ENCODE measurements at places on chromosomes 2 and 18.

GRCh38 chr18:22524783-22525182 is 107.1 kb upstream of the CTAGE1 start:
- DNase-seq = no peak

GRCh38 chr18:75581336-75582131 is 154.0 kb upstream of the SMIM21 start:
- DNase-seq = no peak

- peak; percentile 21 for DNase-seq
These were observed 39.5 kb upstream of the MCFD2 start for GRCh38 chr2:46954951-46955571.

DNA sequence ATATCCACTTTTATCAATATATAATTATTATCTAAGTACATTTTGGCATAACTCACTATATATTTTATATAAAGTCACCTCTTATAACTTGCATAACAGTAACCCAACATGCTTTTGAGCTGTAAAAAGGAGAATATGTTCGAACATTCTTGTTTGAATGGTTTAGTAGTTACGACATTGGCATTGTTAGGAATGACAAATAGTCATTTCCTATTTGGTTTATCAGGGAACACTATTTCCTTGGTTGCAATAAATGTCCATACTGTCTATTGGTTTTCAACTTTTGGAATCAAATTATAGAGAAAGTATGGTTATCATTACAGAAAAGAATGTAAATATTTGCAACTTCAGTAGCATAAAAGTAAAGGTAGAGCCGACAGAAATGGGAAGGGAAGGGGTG is 124.1 kb downstream of the PARD3B start:
- no peak for DNase-seq

GRCh38 chr2:189698020-189698887 is 23.8 kb downstream of the ANKAR start:
- peak; percentile 89 for DNase-seq

DNA sequence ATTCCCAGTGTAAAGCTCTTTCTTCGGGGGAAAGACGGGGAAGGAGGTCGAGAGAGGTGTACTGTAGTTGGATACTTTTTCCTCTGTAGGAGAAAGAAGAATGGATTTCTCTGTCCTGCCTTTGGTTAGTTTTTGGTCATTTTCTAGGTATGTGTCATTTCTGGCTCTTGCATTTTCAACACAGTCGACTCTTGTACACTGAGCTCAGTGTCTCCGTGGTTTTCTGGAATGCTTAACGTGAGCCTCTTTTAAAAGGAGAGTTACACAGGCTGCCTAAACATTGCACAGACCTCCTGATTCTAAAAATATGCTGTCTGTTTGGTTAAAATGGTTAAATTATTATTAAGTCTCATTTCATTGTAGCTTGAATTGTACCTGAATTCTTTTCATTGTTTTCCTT is 21.8 kb upstream of the GLS start:
- no peak for DNase-seq

DNA sequence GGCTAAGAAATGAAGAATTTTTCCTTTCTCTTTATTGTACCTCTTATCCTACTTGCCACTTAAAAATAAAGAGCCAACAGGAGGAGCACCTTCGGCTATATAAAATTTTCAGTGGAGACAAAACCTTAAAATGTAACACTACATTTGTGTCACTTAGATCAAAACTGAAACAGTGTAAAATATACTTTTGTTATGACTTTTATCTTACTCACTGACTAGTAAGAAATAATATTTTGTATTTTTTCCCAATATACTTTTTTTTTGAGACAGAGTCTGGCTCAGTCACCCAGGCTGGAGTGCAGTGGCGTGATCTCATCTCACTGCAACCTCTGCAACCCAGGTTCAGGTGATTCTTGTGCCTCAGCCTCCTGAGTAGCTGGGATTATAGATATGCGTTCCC is 28.3 kb downstream of the KCNJ13 start:
- DNase-seq = no peak

GRCh38 chr2:43133708-43134570 is 92.5 kb downstream of the ZFP36L2 start:
- peak; percentile 90 for DNase-seq

- no peak for DNase-seq
These were observed 78.6 kb upstream of the RGPD4 start for GRCh38 chr2:107747964-107748583.

GRCh38 chr2:181742922-181743722 is 62.8 kb upstream of the NEUROD1 start:
- DNase-seq = peak; percentile 85

GRCh38 chr2:100924122-100924519 is 78.0 kb upstream of the RPL31 start:
- DNase-seq = no peak

GRCh38 chr2:197516393-197516761 is 511 bp downstream of the MOB4 start:
- DNase-seq = peak; percentile 35

All from hematopoietic multipotent progenitor cell treated with erythropoietin and hydrocortisone succinate and interleukin-3 and kit ligand, for 4 days (in vitro differentiated cells).